ENCODE measurements at places on chromosomes 12 and 14.

DNA sequence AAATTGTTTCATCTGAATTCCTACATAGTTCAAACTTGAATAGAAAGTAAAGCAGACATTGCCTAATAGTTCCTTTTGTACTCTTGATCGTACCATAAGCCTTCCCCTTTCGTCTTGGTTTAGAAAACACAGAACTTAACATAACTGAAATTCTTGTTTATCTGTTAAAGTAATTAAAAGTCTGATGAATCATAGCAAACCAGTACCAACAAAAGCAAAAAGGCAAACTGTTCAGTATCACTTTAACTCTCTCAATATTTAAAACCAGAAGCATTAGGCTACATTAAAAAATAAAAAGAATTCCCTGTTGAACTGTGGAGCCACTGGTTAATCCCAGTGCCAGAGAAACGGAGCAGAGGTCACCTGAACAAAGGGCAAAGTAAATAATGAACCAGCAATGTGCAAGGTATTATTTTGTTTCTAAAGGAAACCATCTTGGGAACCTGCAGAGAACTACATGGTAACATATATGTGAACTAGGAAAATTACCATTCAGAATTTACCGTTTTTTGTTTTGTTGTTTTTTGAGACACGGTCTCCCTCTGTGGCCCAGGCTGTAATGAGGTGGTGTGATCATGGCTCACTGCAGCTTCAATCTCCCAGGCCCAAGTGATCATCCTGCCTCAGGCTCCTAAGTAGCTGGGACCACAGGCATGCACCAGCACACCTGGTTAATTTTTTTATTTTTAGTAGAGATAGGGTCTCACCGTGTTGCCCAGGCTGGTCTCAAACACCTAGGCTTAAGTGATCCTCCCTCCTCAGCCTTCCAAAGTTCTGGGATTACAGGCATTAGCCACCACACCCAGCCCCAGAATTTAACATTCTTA lies 17.1 kb upstream of the HIGD1C start:
- DNase-seq: no peak

GRCh38 chr14:41521891-41522290 lies 84.8 kb upstream of the LRFN5 start:
- no peak for DNase-seq

- no peak for DNase-seq
Measured at GRCh38 chr12:122085591-122085990, 7.0 kb downstream of the MLXIP start.

DNA sequence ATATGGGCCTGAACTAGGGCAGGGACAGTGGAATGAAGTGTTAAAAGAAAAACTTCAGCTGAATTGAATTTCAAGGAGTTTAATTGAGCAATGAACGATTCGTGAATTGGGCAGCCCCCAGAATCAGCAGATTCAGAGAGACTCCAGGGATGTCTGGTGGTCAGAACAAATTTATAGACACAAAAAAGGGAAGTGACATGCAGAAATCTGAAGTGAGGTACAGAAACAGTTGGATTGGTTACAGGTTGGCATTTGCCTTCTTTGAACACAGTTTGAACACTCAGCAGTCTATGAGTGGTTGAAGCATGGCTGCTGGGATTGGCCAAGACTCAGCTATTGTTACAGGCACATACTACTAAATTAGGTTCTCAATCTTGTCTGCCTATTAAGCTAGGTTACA lies 9.7 kb upstream of the TBPL2 start:
- DNase-seq: no peak

GRCh38 chr14:76355771-76356170 lies 20.2 kb upstream of the ESRRB start:
- DNase-seq: no peak

DNA sequence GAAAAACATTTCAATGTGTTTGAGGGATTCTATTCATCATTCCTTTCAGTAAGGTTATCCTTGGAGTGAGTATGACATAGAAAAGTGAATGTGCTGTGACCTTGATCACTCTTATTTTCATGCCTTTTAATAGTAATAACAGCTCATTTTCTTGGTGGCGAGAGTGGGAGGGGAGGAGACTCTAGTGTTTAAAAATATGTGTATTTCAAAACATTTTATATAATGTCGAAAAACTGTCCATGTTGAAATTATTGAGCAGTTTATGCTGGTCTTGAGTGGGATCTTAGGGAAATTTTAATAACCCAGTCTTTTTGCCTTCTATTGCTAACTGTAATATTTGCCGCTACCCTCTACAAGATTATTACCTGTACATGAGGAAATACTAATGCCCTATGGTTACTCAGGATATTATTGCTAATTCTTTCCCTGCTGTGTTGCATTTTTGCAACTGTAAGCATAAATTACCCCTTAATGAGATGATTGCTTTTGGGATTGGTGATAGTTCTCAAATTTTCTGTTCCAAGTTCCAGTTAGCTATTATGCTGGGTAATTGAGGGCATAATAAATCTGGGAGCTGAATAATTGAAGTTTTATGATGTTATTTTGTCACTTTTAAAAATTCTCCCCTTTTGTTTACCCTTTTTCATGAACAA lies 21.9 kb downstream of the ATF7IP start:
- no peak for DNase-seq

GRCh38 chr14:22097072-22097471 lies 423.5 kb upstream of the OR4E1 start:
- no peak for DNase-seq
